ENCODE measurements at places on chromosomes 1 and 21.

DNA sequence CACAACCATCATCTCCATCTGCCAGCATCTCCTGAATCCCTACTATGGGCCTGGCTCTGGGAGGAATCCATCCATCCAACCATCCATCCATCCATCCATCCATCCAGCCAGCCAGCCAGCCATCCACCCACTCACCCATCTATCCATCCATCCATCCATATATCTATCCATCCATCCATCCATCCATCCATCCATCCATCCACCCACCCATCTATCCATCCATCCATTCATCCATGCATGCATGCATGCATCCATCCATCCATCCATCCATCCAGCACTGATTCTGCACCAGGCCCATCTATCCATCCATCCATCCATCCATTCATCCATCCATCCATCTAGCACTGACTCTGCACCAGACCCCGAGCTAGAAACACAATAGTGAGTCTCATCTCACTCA, 141.3 kb upstream of the WNT4 start:
- no peak for DNase-seq

- DNase-seq, result no peak
Observed at GRCh38 chr1:21863981-21864380, 51.9 kb downstream of the LDLRAD2 start.

- no peak for DNase-seq
Observed at GRCh38 chr21:36706482-36706852, 7.6 kb downstream of the SIM2 start.

GRCh38 chr1:109784551-109785252, 21.0 kb upstream of the EPS8L3 start:
- no peak for DNase-seq

DNA sequence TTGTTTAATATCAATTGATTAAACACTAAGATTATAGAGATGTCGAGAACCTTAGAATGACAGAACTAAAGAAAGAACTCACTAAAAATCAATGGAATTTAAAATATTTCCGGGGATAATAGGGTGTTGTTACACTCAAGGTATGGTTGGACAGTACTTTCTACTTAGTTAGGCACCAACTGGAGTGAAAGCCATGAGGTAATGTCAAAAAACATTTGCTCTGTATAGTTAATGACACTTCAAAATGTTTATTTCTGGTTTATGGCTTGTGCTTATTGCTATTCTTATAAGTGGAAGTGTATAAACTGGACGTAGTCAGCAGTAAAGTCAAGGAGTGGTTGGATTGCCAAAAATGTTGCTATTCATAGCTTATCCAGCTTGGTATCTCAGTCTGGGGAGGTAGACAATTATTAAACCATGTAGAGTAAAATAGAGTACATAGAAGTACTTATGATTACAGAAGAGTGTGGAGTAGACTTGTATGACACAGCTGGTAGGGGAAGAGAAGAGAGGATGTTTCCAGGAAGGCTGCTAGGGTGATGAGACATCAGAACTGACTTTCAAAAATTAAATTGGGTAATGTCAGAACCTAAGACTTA, 56.5 kb upstream of the BMP8A start:
- DNase-seq, result no peak

DNA sequence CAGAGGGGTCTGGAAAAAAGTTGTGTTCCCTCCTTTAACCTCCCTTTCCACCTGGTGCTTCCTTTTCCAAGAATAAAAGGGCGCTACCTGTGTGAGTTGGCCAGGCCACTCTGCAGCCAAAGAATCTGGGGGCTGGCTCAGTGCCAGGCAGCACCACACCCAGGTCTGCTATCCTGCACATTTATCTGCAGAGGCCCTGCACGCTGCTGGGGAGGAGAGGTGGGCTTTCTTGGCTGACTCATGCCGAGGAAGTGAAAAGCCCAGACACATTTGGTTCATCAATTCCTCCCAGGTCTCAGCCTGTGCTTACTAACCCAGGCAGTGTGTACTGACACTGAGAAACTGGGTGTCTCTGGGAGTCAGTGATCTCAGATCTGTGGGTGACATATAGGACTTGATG, 79.8 kb upstream of the F3 start:
- DNase-seq, result no peak

DNA sequence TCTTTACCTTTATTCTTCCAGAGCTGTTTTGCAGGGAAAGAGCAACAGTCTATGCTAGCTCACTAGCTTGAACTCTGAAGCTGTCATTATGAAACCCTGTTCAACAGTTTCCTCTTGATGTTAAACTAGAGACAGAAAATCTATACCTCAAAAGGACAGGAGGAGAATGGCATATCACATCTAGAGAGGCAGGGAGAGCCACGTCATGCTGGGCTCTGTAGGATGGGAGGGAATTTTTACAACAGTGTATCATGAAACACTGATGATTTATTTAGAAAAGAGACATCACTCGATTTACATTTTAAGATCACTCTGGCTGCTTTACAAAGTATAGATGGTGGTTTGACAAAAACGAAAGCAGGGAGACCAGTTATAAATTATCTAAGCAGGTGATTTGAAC, 224.9 kb upstream of the COA6 start:
- no peak for DNase-seq

- peak; percentile 12 for DNase-seq
Observed at GRCh38 chr1:34113887-34114286, 51.1 kb downstream of the CSMD2 start.

GRCh38 chr1:203524152-203524551, 30.2 kb downstream of the OPTC start:
- no peak for DNase-seq

GRCh38 chr1:235423214-235423652, 56.0 kb downstream of the TBCE start:
- no peak for DNase-seq
